ENCODE measurements at places on chromosomes 6 and 20.
A peak's percentile ranks its signal among the peaks of the same experiment; 100 is the strongest.

- DNase-seq, result no peak
Observed at GRCh38 chr20:46576774-46577395, 26.4 kb upstream of the OCSTAMP start.

GRCh38 chr20:40339661-40340449 is 349.2 kb downstream of the MAFB start:
- no peak for DNase-seq

- DNase-seq, result peak; percentile 10
Observed at GRCh38 chr6:25138233-25138933, 140.8 kb upstream of the CARMIL1 start.

DNA sequence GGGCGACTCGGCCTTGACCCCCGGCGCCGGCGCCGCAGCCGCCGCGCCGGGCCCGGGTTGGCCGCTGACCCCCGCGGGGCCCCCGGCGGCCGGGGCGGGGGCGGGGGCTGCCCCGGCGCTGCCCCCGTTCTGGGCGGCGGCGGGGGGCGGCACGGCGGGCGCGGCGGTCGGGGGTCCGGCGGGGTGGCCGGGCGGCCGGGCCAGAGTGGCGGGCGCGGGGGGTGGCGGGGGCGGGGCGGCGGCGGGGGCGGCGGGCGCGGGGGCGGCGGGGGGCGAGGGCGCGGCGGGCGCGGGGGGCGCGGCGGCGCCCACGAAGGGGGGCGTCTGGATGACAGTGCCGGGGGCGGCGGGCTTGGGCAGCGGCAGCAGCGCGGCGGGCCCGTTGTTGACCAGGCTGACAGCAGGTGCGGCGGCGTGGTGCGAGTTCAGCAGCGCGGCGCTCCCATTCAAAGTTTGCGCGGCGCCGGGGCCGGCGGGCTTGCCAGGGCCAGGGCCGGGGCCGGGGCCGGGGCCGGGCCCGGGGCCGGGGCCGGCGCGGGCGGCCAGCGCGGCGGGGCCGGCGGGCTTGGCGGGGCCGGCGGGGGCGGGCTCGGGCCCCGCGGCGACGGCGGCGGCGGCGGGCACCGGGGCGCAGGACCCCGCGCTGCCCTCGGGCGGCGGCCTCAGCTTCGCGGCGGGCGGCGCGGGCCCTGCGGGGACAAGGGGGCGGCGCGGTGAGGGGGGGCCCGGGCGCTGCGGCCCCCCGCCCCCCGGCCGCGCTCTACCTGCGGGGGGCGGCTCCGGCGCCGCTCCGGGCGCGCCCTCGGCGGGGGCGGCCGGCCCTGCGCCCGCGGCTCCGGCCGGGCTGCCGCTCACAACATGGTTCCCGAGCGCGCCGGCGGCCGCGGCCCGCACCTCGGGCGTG is 659 bp downstream of the TAF4 start:
- DNase-seq, result no peak

DNA sequence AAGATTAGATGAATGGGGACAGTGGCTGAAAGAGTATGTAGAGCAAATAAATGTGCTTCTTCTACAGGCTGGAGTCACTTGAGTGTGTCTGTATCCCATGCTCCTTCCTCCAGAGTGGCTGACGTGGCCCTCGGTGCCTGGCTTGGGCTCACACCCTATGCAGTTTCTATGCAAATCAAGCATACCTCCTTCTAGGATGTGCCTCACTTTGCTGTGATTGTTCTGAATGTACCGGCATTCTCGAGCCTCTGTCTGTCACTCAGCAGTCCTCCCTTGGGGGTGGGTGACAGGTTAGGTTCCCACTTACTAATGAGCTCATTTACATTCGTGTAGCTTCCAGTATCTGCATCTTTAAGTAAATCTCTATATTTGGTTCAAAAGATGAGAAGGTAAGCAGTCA is 55.1 kb upstream of the HDDC2 start:
- no peak for DNase-seq

- DNase-seq, result no peak
Observed at GRCh38 chr20:41956338-41957074, 338.3 kb upstream of the CHD6 start.

- DNase-seq, result no peak
Observed at GRCh38 chr20:16479666-16480065, 93.6 kb downstream of the KIF16B start.

DNA sequence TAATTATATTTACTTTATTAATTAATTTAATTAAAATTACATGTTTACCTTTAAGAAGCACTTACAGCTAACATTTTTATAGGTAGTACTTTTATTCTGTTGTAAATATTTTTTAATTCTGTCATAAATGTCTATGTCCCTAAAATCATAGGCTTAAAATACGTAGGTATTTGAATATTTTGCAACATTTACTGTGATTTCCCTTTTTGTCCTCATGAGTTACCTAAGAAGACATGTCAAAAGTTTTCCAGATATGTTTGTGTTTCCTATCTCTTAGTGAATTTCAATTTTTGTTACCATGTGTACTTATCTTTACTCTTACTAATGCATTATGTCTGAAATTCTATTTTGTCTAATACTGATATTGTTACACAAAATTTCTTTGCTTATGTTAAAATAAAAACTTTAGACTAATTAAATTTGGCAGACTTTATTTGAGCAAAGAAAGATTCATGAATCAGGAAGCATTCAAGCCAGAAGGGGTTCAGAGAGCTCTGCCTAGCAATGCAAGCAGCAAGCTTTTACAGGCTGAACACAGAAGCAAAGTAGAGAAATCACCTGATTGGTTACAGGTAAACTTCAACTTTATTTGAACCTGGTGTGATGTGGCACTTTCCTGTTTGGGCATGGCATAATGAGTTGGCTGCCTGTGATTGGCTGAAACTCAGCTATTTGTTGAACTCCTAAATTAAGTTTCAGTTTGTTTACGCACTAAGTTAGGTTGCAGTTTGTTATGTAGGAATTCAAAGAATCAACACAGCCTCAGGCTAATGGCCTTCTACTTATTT is 123.2 kb upstream of the TMEM170B start:
- no peak for DNase-seq

DNA sequence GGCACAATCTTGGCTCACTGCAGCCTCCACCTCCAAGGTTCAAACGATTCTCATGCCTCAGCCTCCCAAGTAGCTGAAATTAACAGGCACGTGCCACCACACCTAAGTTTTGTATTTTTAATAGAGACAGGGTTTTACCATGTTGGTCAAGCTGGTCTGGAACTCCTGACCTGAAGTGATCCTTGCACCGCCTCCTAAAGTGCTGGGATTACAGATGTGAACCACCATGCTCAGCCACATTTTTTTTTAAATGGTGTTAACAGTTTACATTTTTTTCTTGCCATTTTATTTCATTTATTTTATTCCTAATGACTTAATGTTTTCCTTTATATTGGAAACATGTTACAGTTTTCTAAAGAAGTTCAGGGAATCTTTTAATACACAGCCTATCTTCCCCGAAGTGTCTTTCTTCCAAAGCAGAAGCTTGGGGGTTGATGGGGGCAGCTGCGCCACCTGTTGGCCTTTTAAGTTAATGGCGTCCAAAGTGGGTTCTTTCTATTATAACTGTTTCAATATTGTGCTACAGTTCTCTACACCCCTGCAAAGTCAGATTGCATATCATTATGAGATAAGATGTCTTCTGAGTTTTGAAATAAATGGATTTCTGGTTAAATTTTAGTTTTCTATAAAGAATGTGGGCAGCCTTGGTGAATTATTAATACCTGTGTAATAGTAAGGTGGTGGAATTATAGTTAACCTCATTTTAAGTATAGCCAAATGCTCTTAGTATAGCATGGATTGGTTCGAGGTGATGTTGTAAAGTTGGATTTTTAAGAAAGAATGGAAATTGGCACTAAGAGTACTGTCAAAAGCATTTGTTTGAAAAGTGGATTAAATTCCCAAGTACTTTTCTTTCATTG is 42.0 kb upstream of the PLCG1 start:
- no peak for DNase-seq

DNA sequence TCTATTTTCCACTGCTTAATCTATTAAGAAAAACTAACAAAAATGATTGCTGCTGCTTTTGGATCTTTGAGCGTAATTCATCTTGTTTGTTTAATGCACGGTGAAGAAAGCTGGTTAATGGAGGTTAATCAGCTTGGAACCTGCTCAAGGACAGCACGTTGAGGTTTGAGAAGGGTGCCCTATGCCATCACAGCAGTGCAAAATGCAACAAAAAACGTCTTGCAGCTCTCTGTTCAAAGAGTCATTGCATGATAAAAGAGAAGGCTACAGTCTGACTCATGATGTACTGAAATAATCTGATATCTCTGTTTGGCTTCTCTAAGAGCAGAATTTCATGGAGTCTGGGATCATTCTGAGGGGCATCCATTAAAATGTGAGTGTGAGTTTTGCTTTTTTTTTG is 80.6 kb upstream of the PREP start:
- no peak for DNase-seq

- no peak for DNase-seq
Observed at GRCh38 chr6:111870051-111870741, 3.1 kb downstream of the FYN start.

DNA sequence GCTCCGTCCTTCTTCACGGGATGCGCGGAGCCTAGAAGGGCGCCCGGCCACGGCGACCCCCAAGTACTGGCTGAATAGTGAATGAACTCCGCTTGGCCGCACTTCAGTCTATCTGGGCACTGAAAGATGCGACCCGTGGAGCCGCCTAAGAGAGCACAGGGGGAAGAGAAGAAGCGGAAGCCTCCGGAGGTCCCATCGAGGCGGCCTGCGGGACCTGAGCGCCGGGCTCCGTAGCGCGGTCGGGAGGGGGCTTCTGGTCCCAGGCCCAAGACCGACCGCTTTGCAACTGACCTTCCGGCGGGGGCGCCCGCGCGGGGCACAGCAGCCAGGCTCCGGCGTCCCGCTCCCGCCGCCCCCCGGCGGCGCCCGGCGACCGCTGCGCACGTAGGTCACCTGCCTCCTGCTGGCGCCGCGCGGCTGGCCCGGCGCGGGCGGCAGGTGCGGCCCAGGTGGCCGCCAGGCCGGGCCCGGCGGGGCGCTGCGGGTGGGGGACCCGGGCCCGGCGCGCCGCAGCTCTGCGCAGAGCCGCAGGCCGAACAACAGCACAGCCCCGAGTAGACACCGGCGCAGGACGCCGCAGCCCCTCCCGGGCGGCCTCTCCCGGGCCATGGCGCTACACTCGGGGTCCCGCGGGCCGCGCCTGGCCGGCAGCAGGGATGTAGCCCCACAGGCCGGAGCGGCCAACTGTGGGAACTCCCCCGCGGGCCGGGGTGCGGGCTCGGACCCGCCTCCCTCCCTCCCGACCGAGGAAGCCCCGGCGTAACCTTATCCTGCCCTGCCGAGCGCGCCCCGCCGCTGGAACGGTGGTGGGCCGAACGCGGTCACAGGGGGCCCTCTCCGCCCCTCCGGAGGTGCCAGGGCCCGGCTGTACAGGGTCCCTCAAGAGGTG is at the start of gene METTL24:
Gene METTL24, minus strand, starts transcription at position 686 of the 889 bp plus-strand sequence. Its CDS starts 77 bp downstream, at position 609.
- no peak for DNase-seq

DNA sequence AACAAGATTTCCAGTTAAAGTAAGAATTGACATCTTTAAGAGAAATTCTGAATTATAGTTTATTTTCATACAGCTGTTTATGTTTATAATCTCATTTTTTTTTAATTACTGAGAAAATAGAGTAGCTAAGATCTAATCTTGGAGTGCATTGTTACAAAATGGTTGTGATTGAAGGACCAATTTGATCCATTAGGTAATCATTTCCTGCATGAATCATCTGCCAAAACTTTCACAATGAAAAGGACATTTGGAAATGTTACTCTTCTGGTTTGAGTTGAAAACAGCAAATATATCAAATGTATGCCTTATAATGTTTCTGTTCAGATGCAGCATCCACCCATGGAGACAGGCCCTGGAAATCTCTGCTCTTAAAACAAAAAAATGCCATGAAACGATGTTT is 19.0 kb downstream of the TUBB2A start:
- no peak for DNase-seq

DNA sequence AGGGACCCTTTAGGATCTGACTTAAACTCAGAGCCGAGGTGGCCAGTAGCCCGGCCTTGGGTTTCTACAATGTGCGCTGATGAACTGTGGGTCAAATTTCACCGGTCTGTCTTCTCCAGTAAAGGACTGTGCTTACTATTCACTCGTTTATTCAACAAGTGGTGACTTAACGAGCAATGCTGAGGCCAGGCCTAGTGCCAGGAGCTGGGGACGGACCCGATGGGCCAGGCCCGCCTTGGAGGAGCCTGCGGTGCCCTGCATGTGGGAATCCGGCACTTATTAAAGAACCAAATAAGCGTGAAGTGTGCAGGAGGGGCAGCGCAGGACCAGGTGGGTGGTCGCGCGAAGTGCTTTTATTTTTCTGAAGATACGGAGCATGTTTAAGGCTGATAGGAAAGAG is 24.0 kb downstream of the CTCFL start:
- DNase-seq, result no peak

DNA sequence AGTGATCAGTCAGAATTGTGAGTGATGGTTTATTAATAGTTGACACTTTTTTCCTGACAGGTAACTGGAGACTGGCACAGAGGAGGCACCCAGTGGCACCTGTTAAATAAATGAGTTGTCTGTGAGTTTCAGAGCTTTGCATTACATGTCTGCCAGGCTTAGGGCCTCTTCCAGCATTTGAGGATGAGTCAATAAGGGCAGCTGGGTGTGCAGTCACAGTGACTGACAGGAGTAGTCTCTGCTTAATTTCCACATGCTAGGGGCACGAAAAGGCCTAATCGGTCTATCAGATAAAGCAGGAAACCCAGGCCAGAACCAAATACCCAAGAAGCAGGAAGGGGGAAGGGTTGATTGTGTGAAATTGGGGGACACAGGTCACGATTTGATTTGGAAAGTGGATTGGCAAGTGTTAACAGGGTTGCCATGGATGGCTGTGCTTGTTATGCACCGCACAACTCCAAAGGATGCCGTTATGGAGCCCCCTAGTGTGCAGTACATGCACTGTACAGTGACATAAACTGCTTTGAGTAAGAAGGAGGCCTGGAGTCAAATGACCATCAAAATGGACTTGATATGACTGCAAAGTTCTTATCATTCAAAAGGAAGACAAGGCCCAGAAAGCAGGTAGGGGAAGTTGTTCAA is 111.9 kb upstream of the GGTLC1 start:
- no peak for DNase-seq

DNA sequence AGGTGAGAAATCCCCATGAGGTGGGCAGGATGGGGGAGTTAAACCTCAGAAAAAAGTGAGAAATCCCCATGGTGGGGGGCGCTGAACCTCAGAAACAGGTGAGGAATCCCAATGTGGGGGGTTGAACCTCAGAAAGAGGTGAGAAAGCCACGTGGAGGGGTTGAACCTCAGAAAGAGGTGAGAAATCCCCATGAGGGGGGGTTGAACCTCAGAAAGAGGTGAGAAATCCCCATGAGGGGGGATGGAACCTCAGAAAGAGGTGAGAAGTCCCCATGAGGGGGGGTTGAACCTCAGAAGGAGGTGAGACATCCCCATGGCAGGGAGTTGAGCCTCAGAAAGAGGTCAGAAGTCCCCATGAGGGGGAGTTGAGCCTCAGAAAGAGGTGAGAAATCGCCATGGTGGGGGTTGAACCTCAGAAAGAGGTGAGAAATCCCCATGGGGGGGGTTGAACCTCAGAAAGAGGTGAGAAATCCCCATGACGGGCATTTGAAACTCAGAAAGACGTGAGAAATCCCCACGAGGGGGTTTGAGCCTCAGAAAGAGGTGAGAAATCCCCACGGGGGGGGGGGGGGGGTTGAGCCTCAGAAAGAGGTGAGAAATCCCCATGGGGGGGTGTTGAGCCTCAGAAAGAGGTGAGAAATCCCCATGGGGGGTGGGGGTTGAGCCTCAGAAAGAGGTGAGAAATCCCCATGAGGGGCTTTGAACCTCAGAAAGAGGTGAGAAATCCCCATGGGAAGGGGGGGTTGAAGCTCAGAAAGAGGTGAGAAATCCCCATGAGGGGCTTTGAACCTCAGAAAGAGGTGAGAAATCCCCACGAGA is 14.3 kb upstream of the GOPC start:
- no peak for DNase-seq

All from thoracic aorta (tissue), 2 donors.